ENCODE measurements at places on chromosomes 7 and 10.

GRCh38 chr10:95456516-95456915, 104.7 kb downstream of the SORBS1 start:
- no peak for DNase-seq

GRCh38 chr7:92432299-92432946, 14.9 kb upstream of the GATAD1 start:
- DNase-seq: no peak

DNA sequence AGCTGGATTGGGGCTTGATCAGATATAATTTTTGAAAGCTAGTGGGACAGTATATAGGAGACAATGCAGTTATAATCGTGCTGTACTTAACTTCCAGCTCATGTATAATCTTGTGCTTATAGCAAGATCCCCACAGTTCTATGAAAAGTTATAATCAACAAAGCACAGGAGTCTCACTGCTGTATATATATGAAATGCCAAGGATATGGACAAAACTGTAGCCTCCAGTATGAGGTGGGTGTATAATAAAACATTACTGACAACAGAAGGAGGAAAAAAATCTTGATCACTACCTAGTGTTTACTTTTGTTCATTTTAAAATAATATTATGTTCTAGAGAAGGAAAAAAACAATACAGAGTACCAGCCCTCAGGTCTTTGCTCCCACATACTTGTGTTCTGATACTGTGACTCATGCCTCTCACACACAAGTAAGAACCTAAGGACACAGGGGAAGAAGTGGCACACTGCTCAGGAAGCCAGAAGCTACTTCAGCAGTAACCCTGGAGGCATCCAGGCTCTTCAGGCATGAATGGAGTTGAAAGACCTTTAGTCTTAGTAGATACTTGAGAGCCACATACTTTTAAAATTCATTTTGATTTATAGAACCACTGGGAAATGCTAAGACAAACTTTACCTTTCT, 265.7 kb upstream of the IMMP2L start:
- no peak for DNase-seq

GRCh38 chr10:69446650-69447151, 4.6 kb upstream of the TSPAN15 start:
- DNase-seq: no peak

DNA sequence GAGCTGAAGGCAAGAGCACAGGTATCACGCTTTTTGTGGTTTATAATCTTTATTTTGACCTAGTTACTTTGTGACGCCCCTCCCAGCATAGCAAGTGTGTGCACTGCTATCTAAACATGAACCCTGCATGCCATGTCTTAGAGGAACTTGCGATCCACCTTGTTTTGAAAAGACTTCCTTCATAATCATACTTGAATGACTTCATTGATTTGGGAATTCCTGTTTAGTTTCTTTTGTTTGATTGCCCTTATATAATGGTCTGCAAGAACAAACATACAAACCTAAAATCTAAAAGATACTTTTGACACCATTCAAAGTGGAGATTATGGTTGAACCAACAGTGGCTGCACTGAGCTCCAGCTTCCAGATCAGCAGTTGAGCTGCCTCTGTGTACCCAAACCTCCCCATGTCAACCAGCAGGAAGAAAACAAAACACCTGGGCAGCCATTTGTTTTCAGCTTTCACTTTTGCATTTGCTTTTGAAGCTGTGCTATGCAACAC, 132.6 kb downstream of the CELF2 start:
- no peak for DNase-seq

DNA sequence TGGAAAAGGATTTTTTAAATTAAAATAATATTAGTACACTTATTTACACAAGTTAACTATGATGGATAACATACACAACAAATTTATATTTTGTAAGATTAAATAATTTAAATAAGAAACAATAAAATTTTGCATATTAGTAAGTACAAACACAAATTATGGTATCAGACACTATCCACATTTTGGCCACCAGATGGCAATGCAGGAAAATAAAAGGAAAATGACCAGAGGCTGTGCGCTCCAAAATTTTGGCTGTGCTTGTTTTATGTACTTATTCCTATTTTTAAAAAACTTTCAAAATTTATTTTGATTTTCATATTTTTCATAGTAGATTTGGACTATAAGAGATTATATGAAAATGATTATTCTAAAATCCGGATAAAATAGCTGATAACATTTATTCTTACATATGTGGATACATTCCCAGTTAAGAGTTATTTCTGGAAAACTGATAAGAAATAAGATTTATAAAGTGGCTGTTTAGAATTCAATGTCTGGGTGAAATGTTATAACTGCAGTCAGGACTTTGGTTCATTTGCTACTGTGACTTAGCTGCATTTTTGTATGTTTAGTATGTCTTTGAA, 274.7 kb upstream of the HGF start:
- DNase-seq: no peak

- no peak for DNase-seq
These were observed 52.2 kb downstream of the FIGNL1 start for GRCh38 chr7:50397971-50398324.

- no peak for DNase-seq
These were observed 214.1 kb downstream of the KLF6 start for GRCh38 chr10:3570855-3571266.

GRCh38 chr10:7192061-7192460, 218.8 kb downstream of the SFMBT2 start:
- no peak for DNase-seq

GRCh38 chr10:13773043-13773442, 186.3 kb downstream of the PRPF18 start:
- no peak for DNase-seq

DNA sequence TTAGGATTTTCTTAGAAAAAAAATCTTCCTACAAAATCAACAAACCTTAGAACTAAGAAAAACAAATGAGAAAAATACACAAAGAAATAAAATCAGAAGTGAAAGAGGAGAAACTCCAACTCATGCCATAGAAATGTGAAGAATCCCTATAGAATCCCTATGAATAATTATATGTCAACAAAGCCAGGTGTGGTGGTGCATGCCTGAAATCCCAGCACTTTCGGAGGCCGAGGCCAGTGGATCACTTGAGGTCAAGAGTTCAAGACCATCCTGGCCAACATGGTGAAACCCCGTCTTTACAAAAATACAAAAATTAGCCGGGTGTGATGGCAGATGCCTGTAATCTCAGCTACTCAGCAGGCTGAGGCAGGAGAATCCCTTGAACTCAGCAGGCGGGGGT, 27.1 kb downstream of the ACSM6 start:
- no peak for DNase-seq

- no peak for DNase-seq
These were observed 42.2 kb upstream of the ADAM12 start for GRCh38 chr10:126430512-126430911.

DNA sequence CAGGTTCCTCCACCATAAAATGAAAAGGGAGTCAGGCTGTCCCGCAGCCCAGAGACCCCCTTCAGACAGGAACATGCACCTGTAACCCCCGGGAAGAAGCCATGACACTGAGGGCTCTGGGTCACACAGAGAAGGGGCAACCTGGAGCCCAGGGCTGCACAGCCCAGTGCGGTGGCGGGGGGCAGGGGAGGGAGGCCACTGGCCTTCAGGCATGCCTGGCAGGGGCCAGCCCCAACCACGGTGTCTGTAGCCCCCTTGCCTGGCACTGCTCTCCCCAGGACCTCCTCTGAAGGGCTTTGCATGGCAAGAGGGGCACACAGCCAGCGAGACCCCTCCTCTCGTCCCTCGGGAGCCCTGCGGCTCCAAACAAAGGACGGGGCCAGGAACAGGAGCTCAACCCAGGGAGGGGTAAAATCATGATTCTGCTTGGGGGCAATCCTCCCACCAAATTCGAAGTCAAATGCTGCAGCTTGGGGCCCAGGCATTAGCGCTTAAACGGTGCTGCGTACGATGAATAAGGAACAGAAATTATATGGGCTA, 235.1 kb downstream of the MAD1L1 start:
- DNase-seq: no peak

GRCh38 chr7:143013473-143013872, 13.5 kb downstream of the OR9A2 start:
- no peak for DNase-seq

DNA sequence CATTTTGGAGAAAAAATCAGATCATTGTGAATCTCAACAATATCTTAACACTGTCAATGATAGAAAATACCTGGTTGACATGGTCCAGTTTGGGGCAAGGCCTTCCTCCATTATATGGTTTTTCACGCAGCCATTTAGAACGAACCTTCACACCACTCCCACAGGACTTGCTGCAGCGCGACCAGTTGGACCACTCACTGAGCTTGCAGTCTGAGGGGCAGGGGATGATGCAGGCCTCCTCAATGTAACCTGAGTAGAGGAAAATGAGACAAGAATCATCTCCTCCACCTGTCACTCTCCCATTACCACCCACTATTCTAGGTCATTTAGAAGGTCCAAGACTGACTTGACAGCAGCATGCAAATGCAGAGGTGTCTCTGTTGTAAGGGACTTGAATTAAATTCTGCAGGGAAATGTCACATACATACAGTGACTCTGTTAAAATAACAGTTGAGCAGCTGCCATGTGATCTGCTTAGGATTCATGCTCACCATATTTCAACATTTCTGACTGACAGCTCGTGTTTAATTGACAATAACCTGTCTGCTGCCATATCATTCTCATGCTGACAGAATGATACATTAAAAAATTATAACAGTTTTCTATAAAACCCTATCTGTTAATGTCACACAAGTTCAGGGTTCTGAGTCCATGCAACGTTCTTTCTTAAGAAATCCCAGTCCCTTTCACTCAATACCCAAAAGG, 403.0 kb downstream of the THSD7A start:
- no peak for DNase-seq

- DNase-seq: no peak
These were observed 774.5 kb upstream of the LRRTM3 start for GRCh38 chr10:66151346-66151745.

- DNase-seq: no peak
These were observed 23.8 kb upstream of the CHN2 start for GRCh38 chr7:29170781-29171180.

DNA sequence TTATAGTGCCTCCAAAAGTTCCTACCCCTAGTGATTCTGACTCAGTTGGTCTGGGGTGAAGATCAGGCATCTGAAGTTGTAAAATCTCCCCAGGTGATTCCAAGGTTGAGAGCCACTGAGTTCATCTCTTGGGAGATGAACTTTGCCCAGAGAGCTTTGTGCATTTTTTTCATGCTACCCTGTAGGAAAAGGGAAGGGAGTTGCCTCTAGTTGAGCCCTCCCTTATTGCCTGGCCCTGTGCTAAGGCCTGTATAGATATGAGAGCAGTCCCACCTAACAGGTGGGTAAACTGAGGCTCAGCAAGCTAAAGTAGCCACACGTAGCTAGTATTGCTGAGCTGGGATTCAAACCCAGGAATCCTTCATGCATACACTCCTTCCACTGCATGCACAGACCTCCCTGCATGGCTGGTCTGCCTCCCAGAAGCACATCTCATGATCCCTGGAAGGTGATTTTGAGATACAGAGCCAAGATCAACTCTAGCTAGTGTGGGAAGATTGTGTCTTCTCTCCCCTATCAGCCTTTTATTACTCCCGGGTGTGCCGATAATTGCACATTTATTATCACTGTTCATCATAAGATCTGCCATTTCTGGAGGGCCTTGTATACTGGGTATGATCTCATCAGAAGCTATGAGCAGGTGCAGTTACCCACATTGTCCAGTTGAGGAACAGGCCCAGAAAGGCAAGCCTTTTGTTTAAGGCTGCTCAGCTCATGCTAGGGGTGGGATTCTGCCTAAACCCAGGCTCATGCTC, 47.0 kb downstream of the TBATA start:
- no peak for DNase-seq

DNA sequence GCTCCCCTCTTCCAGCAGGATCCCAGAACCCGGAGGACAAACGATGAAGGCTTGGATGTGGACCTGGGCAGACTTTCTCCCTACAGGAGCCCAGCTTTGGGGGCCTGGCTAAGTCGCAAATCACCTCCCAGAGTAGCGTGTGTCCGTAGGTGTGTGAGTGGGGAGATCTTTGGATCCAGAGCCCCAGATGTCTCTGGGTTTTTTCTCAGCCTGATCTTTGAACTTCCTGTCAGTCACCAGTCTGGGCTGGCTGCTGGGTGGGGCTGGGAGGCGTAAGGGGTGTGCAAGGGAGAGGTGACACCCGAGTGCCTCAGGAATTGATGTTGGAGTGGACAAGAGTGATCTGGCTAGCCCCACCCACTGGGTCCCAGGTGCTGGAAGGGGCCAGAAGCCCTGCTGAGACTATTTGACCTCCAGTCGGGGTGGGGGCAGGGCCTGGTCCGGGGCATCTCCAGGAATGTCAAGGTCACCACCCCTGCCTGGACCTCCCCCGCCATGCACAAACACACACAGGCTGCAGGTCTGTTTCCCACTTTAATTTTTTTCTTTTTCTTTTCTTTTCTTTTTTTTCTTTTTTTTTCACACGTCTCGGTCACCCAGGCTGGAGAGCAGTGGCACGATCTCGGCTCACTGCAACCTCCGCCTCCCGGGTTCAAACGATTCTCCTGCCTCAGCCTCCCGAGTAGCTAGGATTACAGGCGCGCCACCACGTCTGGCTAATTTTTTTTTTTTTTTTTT, at the start of gene MOGAT3:
Gene MOGAT3 (minus strand): TSS at position 175 of the 738 bp plus-strand sequence. CDS start 182 bp downstream, outside the sequence.
- no peak for DNase-seq

GRCh38 chr7:46713868-46714596, 793.0 kb upstream of the IGFBP3 start:
- DNase-seq: no peak

GRCh38 chr7:16365177-16365576, 56.2 kb downstream of the CRPPA start:
- no peak for DNase-seq

DNA sequence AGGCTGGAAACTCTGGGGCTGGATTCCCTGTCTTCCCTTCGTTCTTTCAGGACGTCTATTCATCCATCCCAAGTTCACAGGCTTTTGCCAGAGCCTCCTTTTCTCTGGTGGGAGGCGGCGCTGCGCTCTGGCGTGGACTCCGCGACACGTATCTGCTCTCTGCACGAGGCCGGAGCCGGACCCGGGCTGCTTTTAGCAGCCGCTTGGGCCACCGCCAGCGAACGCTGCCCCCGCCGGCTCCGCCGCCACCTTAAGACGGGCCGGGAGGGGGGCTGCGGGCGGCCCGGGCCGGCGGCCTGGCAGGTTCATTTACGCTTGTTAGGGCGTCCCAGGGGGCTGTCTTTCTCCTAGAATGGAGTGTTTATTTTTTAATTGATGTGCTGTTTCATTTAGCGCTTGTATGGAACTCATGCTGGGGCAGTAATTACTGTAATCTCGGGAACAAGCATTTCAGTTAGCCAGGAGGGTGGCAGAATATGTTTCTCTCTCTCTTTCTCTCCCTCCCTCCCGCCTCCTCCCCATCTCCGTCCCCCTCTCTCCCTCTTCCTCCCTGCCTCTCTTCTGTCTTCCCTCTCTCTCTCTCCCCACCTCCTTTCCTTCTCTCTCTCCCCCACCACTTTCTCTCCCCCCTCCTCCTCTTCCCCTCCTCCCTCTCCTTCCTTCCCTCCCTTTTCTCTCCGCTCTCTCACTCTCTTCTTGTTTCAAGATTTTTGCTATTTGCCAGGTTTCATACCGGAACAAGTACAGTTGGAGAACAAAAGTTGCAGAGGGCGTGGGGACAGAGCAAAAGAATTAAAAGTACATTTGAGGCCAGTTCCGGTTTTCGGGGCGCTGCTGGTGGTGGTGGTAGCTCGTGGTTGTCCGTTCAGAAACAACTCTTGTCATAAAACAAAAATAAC, 1.3 kb upstream of the FZD8 start:
- peak; percentile 1 for DNase-seq

- no peak for DNase-seq
These were observed 32.8 kb upstream of the STRIP2 start for GRCh38 chr7:129401228-129401966.

Measured in activated naive CD4-positive, alpha-beta T cell (primary cell).